ENCODE measurements at places on chromosomes 6 and 20.

- DNase-seq, result no peak
These were observed 44.3 kb downstream of the HDGFL1 start for GRCh38 chr6:22613695-22614094.

DNA sequence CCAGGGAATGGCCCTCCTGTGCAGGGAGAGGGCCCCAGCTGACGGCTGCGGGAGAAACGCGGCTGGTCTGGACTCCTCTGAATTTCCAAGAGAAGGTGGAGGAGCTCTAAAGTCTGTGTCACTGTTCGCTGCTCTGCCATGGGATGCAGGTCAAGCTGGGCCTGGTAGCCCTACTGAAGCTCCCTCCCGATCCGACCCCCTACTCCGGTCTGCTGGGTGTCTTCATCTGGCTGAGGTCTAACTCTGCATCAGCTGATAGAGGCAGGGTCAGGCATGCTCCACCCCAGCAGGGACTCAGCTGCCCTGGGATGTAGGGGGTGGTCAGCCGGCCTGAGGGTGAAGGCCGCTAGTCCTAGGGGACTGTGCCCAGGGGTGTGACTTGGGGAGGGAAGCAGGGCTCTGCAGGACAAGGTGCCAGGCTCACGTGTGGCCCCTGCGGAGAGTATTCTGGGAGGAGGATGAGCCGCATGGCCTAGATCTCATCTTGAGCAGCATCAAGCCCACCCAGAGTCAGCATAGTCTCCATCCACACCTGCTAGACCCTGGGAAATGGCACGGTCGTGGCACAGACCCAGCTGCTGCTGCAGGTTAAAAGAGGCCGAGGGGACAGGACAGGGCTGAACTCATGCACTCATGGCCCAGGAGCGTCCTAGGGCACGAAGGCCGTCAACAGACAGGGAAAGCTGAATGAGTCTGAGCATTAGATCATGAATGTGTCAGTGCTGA lies 1.4 kb downstream of the CST3 start:
- DNase-seq, result no peak

- DNase-seq, result no peak
These were observed 5.1 kb upstream of the MAP1LC3A start for GRCh38 chr20:34553366-34553867.

DNA sequence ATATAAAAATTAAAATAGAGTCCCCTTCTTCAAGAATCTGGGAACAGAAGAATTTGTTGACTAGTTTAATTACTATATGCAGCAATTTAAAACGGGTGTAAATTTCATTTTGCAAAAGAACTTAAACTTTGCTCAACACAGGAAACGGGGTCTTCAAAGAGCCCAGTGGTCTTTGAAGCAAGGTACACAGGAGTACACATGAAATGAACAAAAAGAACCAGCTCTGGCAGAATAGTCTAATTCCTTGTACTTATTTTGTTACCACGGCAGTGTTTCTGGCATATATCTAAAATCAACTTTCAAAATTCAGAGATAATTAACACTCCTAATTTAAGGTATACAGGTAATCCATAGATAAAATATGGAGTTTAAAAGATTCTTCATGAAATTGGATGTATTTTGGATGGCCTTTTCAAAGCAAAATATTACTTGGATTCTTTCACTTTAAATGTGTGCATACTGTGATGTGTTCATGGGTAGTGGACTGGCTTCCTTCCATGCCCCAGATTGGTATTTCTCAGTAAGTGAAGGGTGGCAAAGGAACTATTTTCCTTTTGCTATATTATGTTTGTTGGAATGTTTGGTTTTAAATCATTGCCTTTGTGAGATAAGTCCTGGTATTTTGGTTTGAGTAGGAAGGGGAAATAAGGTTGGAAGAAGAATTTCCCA lies 96.8 kb upstream of the THEMIS start:
- DNase-seq, result no peak
